Glutamatergic neuron (in vitro differentiated cells): ENCODE measurements at places on chromosomes 4 and X.

- DNase-seq: no peak
These were observed 80.0 kb upstream of the DDX60 start for GRCh38 chr4:168398589-168398988.

DNA sequence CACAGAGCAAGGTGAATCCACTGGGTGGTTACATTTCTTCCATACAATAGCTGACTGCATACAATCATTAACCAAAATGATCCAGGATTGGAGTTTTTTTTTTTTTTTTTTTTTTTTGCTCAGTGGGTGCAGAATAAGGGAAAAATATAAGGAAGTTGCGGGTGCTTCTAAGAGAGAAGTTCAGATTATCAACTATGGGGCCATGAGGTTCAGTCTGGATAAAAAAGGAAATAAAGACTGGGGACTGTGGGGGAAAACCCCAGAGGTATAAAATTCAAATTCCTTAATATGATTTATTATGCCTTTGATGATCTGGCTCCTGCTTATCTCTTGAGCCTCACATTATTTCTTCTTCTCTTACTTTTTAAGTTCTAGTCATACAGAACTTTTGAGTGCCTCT, 5.9 kb upstream of the EIF1AX start:
- DNase-seq: no peak

- no peak for DNase-seq
These were observed 17.4 kb downstream of the FAM9C start for GRCh38 chrX:13026877-13027652.

- no peak for DNase-seq
These were observed 188.9 kb downstream of the COL25A1 start for GRCh38 chr4:109113521-109113920.

- peak; percentile 63 for DNase-seq
These were observed at the start of gene PDGFC for GRCh38 chr4:156971676-156972378. Gene PDGFC (minus strand): TSS chr4:156971799. CDS start chr4:156970903, 896 bp downstream.

- DNase-seq: no peak
These were observed 34.6 kb downstream of the CPLX1 start for GRCh38 chr4:791252-791897.

- no peak for DNase-seq
These were observed 412.0 kb upstream of the NR3C2 start for GRCh38 chr4:148854203-148854602.

- no peak for DNase-seq
These were observed 54.2 kb downstream of the ENOX2 start for GRCh38 chrX:130848763-130849162.

GRCh38 chrX:75278991-75279390, 5.1 kb downstream of the UPRT start:
- no peak for DNase-seq

DNA sequence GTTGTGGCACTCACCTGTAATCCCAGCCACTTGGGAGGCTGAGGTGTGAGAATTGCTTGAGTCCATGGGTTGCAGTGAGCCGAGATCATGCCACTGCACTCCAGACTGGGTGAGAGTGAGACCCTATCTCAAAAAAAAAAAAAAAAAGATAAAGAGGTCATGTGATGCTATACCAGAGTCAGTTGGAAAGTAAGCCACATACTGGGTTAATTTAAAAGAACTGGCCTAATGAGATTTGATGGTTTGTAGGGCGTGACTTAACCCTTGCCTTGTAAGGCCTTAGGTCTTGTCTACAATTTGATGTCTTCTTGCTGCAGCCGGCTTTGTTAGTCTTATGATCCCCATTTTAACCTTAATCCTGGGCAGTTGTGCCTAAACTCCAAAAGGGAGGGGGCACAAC, 5.2 kb downstream of the MGST2 start:
- no peak for DNase-seq

GRCh38 chr4:76342191-76342590, 35.7 kb downstream of the STBD1 start:
- DNase-seq: no peak

- DNase-seq: peak; percentile 65
These were observed 11.7 kb upstream of the SHOX start for GRCh38 chrX:618761-619450.

DNA sequence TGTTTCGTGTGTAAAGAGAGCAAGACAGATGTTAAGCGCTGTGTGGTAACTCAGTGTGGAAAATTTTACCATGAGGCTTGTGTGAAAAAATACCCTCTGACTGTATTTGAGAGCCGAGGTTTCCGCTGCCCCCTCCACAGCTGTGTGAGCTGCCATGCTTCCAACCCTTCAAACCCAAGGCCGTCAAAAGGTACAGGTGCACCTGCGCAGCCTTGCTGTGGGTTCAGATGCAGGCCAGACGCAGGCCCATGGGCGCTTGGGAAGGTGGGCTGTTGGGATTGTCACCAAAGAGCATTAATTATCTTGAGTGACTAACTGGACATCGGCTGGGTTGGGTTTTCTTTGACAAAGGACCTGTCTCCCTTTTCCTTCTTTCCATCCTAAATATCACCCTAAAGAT, 55.4 kb downstream of the NELFA start:
- DNase-seq: no peak

DNA sequence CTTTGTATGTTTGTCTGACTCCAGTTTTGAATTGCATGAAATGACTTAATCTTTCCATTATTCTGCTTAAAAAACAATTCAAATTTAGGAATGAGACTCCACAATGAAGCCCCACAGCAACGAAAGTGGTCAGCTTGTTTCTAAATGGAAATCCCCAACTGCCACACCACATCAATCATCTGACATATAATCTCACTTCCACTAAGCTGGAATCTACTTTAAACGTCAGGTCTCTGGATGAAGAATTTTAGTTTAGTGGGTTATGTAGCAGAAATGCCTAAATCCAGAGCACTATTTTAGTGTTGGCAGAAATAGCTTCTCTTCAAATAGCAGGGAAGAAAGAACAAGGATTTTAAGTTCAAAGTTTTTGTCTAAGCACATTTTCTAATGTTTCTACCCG, 1.7 kb upstream of the BMP2K start:
- no peak for DNase-seq

- DNase-seq: peak; percentile 65
These were observed 51.8 kb downstream of the LRP2BP start for GRCh38 chr4:185343726-185344581.

DNA sequence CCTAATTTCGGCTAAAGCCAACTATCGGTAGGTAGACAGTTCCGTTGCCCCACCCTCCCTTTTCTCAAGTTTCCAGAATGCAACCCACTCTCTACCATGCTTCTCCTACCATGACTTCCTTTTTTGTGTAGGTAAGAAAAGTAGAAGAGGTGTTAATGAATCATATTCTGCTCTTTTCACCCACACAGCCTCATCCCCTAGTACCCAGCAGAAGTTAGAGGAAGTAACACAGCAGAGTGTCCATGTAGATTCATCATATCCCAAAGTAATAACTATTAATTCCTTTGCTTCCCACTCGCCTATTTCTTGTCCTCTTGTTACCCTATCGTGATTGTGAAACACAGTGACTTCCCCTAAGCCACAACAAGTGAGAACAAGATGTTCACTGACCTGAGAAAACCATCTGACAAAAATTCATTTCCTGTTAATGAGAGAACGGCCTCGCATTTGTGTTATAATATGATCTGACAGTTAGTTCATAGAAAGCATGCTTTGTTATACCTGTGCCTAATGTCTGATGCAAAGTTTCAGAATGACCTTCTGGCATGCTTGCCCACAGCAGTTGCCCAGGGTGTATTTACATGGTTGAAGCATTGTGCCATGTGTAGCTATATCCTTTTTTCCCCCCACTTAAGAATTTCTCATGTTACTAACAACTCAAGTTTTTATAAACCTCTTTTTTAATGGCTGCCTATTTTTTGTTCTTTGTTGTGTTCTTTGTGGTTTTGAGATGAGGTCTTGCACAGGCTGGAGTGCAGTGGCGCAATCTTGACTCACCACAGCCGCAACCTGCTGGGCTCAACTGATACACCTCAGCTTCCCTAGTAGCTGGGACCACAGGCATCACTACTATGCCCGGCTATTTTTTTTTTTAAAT, 185.6 kb downstream of the RAP1GDS1 start:
- no peak for DNase-seq

- DNase-seq: no peak
These were observed 147.7 kb downstream of the DCK start for GRCh38 chr4:71141125-71141524.

DNA sequence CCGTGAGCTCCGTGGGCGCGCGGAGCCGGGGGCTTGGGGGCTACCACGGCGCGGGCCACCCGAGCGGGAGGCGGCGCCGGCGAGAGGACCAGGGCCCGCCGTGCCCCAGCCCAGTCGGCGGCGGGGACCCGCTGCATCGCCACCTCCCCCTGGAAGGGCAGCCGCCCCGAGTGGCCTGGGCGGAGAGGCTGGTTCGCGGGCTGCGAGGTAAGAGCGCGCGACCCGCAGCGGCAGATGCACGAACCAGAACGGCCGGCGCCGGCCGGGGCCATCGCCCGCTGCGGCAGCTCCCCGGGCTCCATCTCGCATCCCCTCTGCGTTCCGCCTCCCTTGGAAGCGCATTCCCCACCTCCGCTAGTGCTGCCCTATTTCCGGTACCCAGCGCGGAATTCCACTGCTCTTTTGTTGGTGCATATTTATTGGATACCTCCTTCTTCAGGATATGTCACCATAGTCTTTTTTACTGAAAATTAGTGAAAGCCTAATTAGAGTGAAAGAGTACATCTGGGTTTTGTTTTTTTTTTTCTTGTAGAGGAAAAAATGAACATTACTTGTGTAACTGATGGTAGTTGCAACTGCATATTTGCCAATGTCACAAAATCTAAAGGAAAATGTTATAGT, 797 bp downstream of the PKD2 start:
- DNase-seq: peak; percentile 76

DNA sequence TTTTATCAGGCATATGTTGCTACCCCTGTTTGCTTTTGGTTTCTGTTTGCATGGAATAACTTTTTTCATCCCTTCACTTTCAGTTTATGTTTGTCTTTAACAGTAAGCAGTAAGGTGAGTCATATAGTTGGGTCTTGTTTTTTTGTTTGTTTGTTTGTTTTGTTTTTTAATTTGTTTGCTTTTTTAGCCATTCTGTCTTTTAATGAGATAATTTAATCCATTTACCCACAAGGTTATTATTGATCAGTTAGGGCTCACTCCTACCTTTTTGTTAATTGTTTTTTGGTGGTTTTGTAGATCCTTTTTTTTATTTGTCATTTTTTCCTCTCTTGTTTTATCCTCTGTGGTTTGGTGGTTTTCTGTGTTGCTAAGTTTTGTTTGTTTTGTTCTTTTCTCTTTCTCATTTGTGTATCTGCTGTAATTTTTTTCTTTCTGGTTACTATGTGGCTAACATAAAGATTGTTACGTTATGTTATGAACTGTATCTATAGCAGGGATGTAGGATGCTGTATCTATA, 379.5 kb upstream of the MAD2L1 start:
- no peak for DNase-seq

DNA sequence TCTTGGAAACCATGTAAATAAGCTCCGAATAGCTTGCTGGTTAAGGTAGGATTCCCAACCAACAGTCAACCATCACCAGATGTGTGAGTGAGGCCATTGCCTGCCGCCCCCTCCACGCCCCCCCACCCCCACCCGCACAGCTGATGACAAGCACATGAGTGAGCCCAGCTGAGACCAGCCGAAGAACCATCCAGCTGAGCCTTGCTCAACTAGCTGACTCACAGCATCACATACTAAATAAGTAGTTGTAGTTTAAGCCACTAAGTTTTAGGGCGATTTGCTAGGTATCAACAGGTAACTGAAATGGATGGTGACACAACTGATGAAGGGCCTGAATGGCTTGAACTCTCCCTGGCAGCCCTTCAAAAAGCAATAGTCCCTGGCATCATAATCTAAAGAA, 1.6 kb upstream of the CCDC149 start:
- DNase-seq: no peak
